ENCODE measurements at places on chromosomes 12 and 14. TPM values are rescaled to one million over a fixed set of nuclear protein-coding genes. Genes with fewer than 3 reads are reported as not detected.

Gene MUCL1
- total RNA-seq, result not detected

Gene ALX1
- 2.9 TPM for total RNA-seq

Gene HCAR2
- total RNA-seq, result not detected

Gene KRT78
- total RNA-seq, result 0.69 TPM

Gene CLEC4C
- total RNA-seq, result not detected

Gene NRL
- 2.3 TPM for total RNA-seq

Gene TMEM132C
- total RNA-seq, result not detected

Gene DDIT3
- 70.2 TPM for total RNA-seq

GRCh38 chr14:20696764-20697163 lies 8.2 kb downstream of the ANG start:
- no peak for DNase-seq

DNA sequence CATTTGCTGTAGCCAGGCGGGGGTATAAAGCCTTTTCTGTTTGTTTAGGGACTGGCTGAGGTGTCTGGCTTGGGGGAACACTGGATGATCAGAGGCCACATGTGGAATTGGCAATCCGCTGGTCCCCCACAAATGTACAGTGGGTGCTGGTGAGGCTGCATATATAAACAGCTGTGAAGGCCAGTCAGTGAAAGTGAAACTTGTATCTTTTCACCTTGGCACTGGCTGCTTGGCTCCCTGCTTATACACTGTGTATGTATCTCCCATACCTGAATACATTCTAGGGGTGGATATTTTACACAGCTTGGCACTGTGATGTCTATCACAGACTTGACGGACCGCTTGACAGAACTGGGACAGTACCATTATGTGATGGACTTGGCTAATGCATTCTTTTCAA lies 246.8 kb upstream of the AVPR1A start:
- no peak for DNase-seq

DNA sequence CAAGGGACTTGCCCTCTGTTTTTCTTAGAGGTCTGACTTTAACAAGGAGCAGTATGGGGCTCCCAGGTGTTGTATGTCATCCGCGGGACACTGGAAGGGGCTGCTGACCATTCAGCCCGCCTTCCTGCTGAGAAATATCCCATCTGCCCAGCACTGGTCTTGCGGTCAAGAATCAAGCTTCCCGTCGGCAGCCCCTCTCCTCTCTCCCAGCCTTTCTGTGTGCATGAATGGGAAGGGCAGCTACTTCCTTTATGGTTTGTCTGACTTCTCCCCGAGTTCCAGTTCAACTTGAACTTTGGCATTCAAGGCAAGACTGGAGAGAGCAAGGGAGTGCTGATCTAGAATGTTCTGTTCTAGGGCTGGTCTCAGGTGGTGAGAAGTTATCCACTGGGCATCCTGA lies 51.5 kb downstream of the PSMA6 start:
- no peak for DNase-seq

DNA sequence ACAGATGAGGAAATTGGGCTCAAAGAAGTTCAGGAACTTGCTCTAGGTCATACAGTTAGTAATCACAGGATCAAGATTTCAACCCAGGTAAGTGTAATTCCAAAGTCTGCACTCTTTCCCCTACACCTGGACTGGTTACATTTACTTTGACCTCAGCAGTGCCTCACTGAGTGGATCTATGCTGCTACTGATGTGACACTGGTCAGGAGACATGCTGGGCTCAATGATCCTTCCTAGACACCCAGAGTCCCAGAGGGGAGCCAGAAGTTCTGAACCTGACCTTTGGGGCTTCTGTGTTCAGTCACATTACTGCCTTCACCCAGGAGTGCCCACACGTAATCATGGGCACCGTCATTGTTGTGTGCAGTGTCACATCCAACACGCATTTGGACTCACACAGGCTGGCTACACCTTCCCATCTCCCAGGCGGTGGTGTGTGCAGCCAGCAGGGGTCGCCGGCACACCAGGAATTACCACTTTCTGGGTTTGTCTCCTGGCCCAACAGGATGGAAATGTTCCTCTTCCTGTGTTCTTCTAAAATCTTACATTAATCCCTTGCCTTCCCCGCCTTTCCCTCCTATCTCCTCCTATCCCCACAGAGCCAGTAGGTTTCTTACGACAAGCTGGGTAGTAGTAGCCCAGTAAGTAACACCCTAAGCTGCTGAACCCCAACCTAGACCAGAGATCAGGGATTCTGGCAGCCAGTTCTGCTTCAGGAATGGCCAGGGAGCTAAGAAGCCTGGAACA lies 25.6 kb downstream of the CALCOCO1 start:
- DNase-seq, result peak; percentile 89

DNA sequence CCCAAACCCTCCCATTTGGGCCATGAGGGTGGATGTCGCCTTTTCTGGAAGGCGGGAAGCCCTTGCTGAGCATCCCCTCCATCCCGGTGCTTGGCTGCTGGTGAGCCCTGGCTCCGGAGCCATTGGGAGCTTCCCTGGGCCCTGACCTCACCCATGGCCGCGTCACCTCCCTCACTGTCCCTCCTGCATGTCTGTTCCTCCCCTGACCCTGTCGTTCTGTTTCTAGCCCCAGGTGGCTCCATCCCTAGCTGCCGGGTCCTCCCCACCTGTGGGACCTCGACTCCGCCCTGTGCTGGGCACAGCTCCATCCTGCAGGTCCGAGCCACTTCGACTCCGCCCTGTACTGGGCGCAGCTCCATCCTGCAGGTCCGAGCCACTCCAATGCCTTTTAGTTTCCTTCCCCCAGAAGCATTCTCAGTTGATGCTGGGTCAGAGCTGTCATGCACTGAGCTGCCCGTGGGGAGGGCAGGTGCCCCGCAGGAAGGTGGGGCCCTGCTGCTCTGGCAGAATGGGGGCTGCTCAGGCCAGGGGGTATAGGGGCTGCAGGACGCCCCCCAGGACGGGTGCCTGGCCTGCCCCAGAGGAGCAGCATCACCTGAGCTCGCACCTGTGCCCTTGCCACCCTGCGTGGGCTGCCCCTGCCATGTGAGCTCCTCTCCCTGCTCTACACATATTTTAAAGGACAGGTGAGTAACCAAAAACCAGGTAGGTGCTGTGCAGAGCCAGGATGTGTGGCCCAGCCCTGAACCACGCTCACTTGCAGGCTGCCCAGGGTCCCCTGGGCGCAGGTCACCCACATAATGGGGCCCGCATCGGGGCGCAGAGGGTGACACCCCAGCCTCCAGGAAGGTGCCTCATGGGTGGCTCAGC lies 19.0 kb downstream of the NOC4L start:
- no peak for DNase-seq

DNA sequence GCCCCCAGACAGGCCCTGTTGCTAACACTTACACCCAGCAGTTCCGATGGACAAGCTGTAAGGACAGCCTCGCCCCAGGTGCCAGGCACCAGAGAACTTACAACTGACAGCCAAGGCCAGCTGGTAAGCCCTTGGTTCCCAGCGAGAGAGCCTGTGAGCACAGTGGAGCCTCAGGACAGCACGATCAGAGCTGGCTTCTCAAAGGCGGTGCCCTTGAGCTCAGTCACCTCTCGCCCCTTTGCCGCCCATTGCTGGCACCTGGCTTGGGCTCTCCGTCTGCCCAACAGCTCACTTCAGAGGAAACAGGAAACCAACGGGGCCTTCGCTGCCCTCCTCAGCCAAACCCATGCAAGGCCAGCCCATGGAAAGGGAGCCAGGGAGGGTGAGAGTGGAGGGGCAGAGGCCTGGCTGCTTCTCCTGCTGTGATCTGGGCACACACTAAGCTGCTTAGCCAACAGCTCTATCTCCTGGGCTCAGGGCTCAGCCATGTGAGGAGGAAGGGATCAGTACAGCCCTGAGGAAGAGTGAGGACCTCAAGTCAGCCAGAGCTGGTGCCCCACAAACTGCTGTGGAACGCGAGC lies 98.5 kb downstream of the SINHCAF start:
- no peak for DNase-seq

- DNase-seq, result no peak
Measured at GRCh38 chr14:34034447-34035176, 83.7 kb upstream of the EGLN3 start.

- DNase-seq, result no peak
Measured at GRCh38 chr12:52634266-52635056, 16.1 kb upstream of the KRT73 start.

DNA sequence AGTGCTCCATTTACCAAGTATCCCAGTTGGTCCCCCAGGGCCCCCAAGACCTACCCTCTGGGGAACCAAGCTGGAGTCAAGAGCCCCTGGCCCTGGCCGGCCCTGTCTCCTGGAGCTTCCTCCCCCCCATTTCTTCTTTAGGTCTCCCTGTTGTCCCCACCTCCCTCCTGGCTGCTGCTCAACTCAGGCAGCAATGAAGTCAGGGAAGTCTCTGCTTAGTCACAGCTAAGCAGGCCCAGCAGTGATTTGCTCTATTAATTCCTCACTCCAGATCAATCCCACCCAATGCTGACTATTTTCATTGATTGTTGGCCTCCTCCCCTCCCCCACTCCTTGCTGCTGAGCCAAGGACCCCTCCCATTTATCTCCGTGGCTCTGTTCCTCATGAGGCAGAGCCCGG lies 28.3 kb downstream of the VSX2 start:
- no peak for DNase-seq

DNA sequence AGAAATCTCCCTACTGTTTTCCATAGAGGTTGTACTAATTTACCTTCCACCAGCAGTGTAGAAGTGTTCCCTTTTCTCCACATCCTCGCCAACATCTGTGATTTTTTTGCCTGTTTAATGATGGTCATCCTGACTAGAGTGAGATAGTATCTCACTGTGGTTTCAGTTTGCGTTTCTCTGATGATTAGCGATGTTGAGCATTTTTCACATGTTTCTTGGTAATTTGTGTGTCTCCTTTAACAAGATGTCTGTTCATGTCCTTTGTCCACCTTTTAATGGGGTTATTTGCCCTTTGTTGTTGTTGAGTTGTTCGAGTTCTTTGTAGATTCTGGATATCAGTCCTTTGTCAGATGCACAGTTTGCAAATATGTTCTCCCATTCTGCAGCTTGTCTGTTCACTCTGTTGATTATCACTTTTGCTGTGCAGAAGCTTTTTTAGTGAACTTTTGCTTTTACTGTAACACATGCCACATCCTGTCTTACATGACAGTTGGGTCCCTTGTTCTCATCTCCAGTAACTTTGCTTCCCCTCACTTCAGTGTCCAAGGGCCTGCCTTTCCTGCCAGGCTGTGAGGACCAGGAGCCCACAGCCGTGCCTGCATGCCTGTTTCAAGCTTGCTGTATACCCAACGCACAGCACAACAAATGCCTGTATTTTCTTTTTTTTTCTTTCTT lies 64.9 kb downstream of the SPRING1 start:
- no peak for DNase-seq
